CD4-positive, alpha-beta T cell treated with Interleukin-21 for 1 hour (primary cell): ENCODE measurements at places on chromosomes 2 and 18.

- no peak for DNase-seq
Observed at GRCh38 chr2:233822101-233822771, 32.1 kb downstream of the HJURP start.

DNA sequence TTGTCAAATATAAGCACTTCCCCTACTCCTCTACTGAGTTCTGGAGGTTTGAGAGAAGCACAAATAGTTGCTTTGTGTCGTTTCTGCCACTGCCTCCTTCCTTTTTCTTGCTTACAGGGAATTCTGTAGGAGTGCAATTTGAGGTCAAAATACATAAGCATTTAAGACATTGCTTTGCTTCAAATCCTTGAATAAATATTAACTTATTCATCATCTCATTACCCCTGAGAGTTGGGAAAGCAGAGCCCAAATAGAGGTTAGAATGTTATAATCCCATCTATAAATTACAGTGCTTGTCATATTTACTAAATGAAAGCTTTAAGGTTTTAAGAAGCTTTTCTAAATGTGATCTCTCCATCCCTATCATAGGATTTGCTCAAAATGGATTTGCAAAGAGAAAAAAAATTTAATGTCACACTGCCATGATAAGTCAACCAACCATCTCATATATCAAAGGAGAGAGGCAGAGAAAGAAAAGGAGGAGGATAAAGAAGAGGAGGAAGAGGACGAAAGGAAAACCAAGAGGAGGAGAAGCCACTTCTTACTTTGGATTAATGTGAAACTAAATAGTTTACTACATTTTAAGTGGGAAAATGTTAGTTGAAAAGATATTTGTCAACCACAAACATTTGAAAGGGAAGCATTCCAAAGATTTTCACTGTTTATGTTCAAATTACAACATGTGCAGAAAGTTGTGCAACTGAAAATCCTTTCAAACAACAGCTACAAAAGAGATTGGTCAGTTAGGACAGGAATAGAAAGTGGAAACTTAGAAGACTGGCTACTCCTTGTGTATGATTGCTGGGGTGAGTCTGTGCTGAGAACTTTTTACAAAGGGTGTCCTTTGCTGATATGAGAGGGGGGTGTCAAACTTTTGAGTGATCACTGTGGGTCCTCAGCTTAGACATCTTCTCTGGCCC, 277.3 kb upstream of the FN1 start:
- no peak for DNase-seq

DNA sequence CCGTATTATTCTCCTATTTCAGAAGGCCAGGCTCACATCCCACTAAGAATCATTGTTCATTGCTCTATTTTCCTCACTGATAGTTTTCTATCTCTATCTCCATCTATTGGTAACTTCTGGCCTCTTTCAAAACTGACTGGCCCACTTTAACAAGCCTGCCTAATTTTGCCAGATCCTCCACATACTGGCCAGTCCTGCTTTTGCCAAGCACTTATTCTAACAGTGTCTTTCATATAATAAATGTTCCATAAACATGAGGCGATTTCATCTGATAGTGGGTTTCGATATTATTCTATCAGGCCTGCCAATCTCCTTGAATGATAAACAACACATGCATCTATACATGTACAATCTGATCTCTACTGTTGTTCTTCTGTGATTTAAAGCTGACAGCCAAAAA, 125.9 kb upstream of the KCNH7 start:
- no peak for DNase-seq

DNA sequence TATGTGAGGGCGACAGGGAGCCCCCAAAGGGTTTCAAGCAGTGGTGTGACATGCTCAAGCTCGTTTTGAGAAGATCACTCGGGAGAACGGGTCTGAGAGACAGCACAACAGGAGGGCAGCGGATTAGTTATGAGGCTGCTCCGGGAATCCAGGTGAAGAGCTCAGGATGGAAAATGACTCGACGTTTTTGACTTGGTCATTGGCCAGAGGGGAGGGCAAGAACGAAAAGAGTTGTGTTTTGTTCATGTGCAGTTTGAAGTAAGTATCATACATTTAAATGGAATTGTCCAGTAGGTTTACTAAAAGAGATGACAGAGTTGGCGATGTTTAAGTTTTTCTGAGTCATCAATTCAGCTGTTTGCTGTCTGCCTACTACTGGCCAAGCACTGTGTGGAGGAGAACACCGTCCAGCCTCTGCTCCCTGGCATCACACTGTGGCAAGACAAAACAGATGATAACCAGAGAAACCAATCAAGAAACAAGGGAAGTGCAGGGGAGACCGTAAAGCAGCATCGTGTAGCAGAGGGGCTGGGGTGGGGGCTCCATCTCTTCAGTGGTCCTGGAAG, 25.3 kb upstream of the ANXA4 start:
- no peak for DNase-seq
